ENCODE measurements at places on chromosomes 2 and 18.

DNA sequence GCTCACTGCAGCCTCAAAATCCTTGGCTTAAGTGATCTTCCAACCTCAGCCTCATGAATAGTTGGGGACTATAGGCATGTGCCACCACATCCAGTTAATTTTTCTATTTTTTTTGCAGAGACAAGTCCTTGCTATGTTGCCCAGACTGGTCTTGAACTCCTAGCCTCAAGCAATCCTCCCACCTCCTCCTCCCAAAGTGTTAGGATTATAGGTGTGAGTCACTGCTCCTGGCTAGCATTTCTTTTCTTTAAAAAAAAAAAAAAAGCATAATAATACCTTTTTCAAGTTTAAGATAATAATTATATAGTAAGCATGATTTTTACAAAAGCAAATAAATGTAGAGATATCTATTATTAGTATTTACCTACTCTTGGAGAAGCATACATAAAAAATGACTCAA, 36.1 kb downstream of the PPP4R1 start:
- no peak for DNase-seq

- no peak for DNase-seq
Observed at GRCh38 chr2:26742048-26742770, 21.9 kb upstream of the SLC35F6 start.

DNA sequence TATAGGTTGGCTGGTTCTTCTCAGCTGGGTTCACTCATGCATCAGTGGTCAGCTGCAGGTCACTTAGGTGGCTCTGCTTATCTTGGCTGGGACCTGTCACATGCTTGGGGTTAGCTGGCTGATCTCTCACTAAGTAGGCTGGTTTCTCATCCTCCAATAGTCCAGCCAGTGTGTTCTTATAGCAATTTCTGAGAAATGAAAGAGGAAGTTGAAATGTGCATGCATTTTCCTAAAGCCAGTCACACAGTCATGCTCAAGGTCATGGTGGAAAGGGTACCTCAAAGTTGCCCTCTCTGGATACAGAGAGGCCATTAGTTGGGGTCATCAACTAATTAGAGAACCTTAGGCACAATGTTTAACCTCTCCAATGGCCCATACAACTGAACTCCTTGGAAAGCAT, 64.4 kb downstream of the KLHL29 start:
- DNase-seq = no peak

DNA sequence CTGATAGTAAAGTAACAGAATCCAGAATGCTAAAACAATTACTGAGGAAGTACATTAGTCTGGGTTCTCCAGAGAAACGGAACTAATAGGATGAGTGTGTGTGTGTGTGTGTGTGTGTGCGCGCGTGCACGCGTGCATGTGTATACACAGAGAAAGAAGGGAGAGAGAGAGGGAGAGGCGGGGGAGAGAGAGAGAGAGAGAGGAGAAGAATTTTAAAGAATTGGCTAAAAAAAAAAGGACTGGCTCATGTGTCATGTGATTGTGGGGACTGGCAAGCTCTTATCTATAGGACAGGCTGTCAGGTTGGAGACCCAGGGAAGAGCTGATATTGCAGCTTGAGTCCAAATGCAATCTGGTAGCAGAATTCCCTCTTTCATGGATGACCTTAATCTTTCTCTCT, 976.2 kb upstream of the CDH2 start:
- DNase-seq = no peak

DNA sequence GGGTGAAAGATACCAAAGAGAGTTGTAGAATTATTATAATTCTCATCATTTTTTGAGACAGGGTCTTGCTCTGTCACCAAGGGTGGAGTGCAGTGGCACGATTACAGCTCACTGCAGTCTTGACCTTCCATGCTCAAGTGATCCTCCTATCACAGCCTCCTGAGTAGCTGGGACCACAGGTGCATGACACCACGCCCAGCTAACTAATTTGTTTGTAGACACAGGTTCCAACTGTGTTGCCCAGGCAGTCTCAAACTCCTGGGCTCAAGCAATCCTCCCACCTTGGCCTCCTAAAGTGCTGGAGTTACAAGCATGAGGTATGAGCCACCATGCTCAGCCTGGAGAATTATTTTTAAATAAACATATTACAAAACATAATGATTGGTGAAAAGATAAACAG, 92.8 kb upstream of the MSH6 start:
- no peak for DNase-seq

- no peak for DNase-seq
Observed at GRCh38 chr18:56009411-56009810, 421.4 kb upstream of the TCF4 start.

GRCh38 chr2:72926368-72926767, 9.0 kb downstream of the EMX1 start:
- no peak for DNase-seq

DNA sequence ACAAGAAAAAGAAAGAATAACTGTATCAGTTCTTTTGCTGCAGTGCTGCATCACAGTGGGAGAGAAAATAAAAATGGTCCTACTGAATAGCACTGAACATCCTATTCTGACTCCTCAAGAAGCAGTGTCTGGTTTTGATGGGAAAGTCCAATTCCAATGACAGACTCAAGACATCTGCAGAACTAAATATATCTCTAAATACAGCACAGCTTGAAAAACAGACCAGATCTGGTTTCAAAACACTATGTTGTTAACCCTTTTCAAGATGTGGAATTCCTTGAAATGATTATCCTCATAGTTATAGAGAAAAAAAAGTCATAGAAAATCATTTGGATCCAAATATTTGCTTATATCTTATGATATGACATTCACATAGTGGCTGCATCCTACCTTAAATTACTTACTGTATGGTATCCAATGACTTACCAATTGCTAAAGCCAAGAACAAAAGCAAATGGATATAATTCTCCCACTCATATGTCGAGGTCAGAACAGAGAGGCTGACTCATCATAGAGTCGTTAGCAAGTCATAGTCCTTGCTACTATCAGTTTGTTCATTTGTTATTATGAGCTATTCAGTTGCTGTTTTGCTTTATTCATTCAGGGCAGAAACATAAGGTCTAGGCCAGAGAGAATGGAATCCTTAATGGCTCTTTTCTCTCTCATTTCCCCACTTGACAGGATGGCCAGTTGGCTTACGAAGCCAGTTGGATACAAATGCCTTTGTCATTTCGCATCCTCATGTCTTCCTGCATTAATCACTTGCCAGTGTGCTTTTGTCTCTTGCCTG, 62.5 kb upstream of the ACVR2A start:
- no peak for DNase-seq

- DNase-seq = no peak
Observed at GRCh38 chr2:24400207-24400907, 40.0 kb upstream of the ITSN2 start.

GRCh38 chr18:62538881-62539280, 16.1 kb downstream of the ZCCHC2 start:
- no peak for DNase-seq

DNA sequence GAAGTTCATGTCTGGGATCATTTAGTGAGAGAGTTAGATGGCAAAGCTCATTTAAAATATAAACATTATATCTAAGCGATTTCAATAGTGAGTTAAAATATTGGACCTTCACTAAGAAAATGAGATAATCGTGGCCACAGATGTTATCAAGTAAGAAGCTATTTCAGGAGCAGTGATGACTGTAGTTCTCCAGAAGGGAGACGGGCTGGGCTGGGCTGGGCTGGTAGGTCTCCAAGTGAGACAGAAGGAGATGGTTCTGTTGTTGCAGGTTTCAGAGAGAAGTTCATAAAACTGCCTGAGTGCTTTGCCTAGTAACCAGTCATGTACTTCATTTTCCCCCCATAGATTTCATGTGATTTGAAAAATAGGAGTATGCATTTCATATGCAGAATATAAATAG, 130.1 kb upstream of the DAPL1 start:
- no peak for DNase-seq

DNA sequence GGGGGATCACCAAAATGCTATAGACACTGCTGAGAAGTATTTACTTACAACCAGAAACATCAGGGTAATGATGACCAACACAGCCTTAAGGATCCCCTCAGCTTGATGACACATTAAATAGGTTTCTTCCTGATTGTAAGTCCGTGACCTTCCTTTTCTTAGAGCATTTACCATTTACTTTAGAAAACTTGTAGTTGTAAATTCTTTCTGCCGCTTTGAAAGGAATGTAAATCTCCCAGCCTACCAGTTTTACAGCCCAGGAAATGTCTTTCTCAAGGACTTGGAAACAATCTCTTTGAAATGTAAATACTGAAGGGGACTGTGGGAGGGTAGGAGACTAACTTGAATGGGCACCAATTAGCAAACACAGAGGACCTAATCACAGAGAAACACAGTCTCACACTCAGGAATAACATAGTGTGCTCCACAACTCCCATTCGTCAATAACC, 278.6 kb downstream of the DSC3 start:
- no peak for DNase-seq

GRCh38 chr2:172845028-172845630, 109.5 kb downstream of the RAPGEF4 start:
- DNase-seq = no peak

DNA sequence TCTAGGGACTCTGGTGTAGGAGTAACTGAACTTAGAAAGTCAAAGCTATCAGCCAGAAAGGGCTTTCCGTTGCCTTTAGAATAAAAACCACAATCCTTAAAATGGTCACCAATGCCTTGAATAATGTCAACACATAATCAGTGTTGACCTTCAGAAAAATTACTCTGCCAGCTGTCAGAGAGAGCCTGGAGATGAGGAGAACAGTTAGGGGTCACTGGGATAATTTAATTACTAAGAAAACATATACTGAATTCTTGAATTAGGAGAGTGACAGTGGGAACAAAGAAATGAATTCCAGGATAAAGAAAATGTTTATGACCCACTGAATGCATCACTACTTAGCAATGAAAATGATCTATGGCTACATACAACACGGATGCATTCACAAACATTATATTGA, 23.4 kb upstream of the UGP2 start:
- DNase-seq = no peak

DNA sequence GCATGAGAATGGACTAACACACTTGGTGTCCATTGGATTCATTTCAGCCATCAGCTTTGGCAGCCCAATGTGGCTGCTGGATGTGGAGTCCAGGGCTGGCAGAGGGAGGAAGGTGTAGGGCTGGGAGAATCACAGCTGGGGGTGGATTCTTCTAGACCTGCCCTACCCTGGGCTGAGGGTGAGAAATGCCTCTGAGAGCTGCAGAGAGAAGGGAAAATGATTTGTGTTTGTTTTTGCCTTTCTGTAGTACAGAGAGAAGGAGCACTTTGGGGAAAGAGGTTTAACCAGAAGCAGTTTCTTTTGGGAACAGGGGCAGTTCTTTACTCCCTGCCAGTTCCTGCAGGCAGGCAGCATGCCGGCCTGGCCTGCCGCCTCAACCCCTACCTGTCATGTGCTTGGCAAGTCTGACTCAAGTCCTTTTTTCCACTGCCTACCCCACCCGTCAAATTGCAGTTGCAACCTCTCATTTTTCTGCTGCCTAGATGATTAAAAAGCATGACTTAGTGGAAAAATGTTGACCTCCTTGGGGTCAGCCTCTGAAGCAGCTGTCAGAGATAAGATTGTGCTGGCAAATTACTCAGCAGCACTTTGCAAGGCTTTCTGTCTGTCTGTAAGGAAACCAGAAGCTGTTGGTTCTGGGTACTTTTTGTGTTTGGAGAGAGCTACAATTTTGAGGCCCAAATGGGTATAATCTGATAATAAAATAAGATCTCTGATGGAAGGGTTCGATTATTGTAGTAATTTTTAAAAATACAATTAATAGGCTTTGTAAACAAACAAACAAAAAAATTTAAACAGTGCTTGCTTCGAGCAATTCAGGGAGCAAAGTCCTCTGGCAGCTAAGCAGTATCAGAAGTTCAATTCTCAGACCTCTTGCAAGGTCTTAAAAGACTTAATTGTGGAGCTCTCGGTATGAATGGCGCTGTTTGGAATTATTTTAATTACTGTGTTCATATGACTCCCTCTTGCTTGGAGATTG, 21.7 kb downstream of the LBH start:
- peak; percentile 81 for DNase-seq

- DNase-seq = peak; percentile 28
Observed at GRCh38 chr18:55509631-55510324, 78.2 kb downstream of the TCF4 start.

- DNase-seq = no peak
Observed at GRCh38 chr18:25348386-25349130, 3.4 kb downstream of the ZNF521 start.
